ENCODE measurements at places on chromosomes 7 and 10. TPM values are rescaled to one million over a fixed set of nuclear protein-coding genes. Genes with fewer than 3 reads are reported as not detected.

GJD4 gene
- not detected for total RNA-seq

ZNF488 gene
- 0.55 TPM for total RNA-seq

UCN3 gene
- total RNA-seq, result not detected

PALD1 gene
- total RNA-seq, result 3.1 TPM

AMPH gene
- total RNA-seq, result 9.8 TPM

HOXA1 gene
- not detected for total RNA-seq

NAMPT gene
- 71.6 TPM for total RNA-seq

DNA sequence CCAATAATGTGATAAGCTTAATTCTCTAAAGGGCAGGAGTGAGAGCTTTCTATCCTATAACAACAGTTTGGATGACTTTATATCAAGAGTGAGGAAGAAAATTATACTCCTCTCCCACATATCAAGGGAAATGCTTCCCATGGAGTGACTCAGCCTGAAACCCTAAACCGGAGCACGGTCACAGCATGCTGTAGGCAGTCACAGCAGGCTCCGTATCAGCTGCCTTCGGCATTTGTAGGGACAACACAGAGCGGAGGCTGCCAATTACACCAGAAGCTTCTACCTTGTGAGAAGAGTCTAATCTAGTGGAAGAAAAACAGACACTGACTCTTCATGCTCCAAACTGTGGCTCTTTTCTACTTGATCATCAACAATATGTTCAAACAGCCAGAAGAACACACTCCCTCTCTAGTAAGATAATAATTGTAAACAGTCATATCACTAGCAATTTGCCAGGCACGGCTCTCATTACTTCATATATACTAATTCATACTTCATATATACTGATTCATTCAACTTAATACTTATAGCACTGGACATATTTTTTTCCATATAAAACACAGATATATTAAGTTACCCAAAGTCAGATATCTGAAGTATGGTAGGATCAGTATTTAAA lies 65.9 kb downstream of the DGKB start:
- peak; percentile 84 for DNase-seq

DNA sequence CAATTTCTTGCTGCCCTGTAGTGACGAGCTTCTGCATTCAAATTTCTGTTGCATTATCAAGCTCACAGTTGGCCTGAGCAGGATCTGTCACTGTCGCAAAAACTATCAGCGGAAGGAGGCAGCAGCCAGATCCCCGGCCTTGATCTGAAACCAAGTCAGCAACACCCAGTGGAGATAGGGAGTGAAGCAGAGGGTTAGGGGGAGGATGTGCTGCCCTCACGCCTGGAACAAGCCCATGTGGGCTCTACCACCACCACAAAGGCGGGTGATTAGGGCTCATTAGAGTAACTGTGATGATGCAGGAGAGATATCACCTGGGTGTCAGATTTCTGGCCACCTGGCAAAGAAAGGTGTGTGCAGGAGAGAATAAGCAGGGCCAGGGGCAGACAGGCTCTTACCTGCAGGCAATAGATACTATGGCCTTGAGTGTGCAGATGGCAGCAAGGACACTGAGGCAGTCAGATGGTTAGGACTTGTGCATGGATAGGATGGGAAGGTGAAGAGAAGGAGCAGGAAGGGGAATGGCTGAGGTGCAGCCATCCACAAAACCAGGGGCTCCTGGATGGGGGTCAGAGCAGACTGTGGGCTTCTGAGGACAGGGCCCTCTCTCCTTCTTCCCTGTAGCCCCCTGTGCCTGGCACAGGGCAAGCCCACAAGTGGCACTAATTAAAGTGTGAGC lies 417.3 kb downstream of the RPS24 start:
- no peak for DNase-seq

GRCh38 chr7:584122-584465 lies 64.4 kb upstream of the PDGFA start:
- no peak for DNase-seq

- no peak for DNase-seq
These were observed 93.3 kb downstream of the FAM53B start for GRCh38 chr10:124650820-124651401.

Data from osteocyte (in vitro differentiated cells).